ENCODE measurements at places on chromosomes 16 and 17. TPM values are rescaled to one million over a fixed set of nuclear protein-coding genes. Genes with fewer than 3 reads are reported as not detected.

DNA sequence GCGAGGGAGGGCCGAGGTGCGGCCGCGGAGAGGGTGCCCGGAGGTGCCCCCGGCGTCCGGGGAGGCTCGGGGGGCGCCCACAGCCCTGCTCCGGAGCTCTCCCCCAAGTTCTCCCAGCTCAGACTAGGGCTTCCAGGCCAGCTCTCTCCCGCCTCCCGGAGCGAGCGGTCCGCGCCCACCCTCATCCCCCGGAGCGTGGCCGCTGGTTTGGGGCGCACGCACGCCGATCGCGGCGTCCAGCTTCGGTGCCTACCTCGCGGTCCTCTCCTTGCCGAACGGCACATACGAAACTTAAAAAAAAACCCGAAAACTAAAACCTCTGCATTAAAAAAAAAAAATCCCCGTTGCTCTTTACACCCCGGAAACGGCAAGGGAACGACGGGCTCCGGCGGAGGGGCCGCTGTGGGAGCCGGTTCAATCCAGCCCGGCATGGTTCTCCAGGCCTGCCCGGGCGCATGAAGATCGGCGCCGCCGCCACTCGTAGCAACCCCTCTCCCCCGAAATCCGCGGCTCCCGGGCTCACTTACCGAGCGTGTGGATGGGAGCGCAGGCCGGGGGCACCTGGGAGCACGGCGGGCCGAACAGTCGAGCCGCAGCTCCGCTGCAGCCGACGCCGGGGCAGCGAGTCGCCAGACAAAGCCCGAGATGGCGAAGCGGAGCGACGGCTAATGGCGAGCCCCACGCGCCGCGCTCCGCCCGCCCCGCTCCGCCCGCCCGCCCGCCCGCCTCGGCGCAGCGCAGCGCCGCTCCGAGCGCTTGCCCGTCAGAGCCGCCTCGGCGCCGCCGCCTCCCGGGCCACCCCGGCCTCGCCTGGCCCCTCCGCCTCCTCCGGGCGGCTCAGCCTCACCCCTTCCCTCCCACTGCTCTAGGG is 973 bp upstream of the UBTF start:
- peak overlapping the region; percentile 96 for H3K27ac ChIP-seq
- peak; percentile 86 for DNase-seq

GRCh38 chr17:51536627-51537026 is 276.3 kb downstream of the UTP18 start:
- no peak overlapping the region for H3K4me3 ChIP-seq
- H3K27me3 ChIP-seq: no peaks in the 10 kb centered on the region
- H3K27ac ChIP-seq: no peak overlapping the region
- H3K36me3 ChIP-seq: no peaks in the 10 kb centered on the region
- no peaks in the 10 kb centered on the region for H3K4me1 ChIP-seq

Gene CDC42EP4
- 44.6 TPM for total RNA-seq

DNA sequence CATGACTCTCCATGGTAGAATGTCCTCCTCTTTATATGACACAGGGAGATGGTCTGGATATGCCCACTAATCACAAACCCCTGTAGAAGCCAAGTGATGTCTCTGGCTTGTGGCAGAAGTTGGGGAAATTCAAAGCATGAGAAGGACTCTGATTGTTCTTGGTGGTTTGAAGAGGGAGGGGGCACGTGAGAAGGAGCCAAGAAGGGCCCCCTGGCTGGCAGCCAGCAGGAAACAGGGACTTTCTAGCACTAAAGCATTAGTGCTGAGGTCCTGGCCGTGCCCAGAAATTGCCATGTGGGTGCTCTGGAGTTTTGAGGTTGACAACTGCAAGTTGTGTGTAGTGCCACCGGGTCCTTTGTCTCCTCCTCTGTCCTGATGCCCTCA is 199.9 kb downstream of the LGALS9B start:
- no peak overlapping the region for H3K27ac ChIP-seq
- no peak for DNase-seq
- no peaks in the 10 kb centered on the region for H3K4me1 ChIP-seq
- no peaks in the 10 kb centered on the region for H3K27me3 ChIP-seq
- no peak overlapping the region for H3K4me3 ChIP-seq

- H3K27ac ChIP-seq: no peak overlapping the region
- no peak overlapping the region for H3K4me3 ChIP-seq
- H3K36me3 ChIP-seq: no peaks in the 10 kb centered on the region
- peaks cover 5% of the 10 kb centered on the region for H3K4me1 ChIP-seq
Observed at GRCh38 chr16:80656711-80657150, 115.9 kb downstream of the DYNLRB2 start.

GRCh38 chr17:39231591-39232551 is 6.1 kb upstream of the STAC2 start:
- no peak overlapping the region for H3K4me3 ChIP-seq
- H3K27me3 ChIP-seq: peaks cover 31% of the 10 kb centered on the region
- DNase-seq: peak; percentile 80
- no peaks in the 10 kb centered on the region for H3K36me3 ChIP-seq

Gene PRAC2
- not detected for total RNA-seq

DNA sequence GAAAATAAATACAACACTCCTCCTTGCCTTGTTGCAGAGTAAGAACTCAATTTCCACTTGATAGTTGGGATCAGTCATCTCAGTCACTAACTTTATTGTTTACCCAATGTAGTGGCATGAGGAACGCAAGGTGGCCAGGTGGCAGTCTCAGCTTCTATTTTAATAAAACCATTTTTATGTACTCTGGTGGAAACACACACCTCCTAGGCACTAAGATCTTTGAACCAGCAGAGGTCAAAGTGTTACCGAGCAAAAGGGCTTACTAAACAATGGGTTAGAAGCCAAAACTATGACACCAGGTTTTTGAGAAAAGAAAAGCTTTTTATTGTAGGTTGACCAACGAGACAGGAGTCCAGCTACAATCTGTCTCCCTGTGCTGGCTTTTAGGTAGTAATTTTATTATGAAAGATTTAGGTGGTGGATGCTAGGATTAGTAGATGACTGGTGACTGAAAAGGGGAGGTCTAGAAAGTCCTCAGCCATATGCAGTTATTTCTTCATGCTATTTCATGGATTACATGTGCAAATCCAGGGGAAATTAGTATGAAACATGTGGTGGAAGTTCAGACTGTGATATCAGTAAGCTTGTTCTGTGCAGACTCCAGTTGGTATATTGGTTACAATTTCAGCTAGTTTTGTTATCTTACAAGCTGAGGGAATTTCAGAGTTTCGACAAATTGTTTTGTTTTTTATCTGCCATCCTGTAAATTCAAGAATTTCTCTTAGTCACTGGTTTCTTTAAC is 122.3 kb downstream of the PCTP start:
- H3K27me3 ChIP-seq: no peaks in the 10 kb centered on the region
- no peak overlapping the region for H3K27ac ChIP-seq

GRCh38 chr17:17712268-17712924 is 31.1 kb downstream of the RAI1 start:
- peaks cover 83% of the 10 kb centered on the region for H3K4me1 ChIP-seq
- no peaks in the 10 kb centered on the region for H3K27me3 ChIP-seq
- peak; percentile 37 for DNase-seq
- H3K27ac ChIP-seq: peak overlapping the region; percentile 83

Measured in stomach (tissue), 19 donors.